ENCODE measurements at places on chromosomes 7 and 10. TPM values are rescaled to one million over a fixed set of nuclear protein-coding genes. Genes with fewer than 3 reads are reported as not detected.

Gene GIMAP2
- not detected for total RNA-seq

Gene NRG3
- not detected for total RNA-seq

Gene TLX1
- not detected for total RNA-seq

Gene CYP26C1
- total RNA-seq: 0.18 TPM

Gene HKDC1
- 29.7 TPM for total RNA-seq

Gene TBC1D12
- 5.8 TPM for total RNA-seq

Gene SPDYE9
- not detected for total RNA-seq

Gene FGFBP3
- 0.92 TPM for total RNA-seq

Gene C10orf62
- not detected for total RNA-seq

Gene GIMAP8
- not detected for total RNA-seq

Gene VIPR2
- total RNA-seq: not detected

Gene INTS15
- total RNA-seq: 29.5 TPM

Gene VSIR
- 25.0 TPM for total RNA-seq

Gene MET
- total RNA-seq: 123 TPM

Gene TMEM196
- total RNA-seq: not detected

Gene CHAT
- total RNA-seq: not detected

Gene SPDYE2B
- not detected for total RNA-seq

Gene CALHM1
- total RNA-seq: not detected

Gene BEND7
- total RNA-seq: 0.31 TPM

Gene CUL2
- 7.1 TPM for total RNA-seq

Gene EVX1
- total RNA-seq: 0.31 TPM

Gene ITIH5
- total RNA-seq: not detected

Gene FEZF1
- not detected for total RNA-seq

Gene MMRN2
- 23.4 TPM for total RNA-seq

Gene GRK5
- 7.1 TPM for total RNA-seq

Gene NEUROD6
- not detected for total RNA-seq

Gene OR13A1
- not detected for total RNA-seq

Gene ELN
- 0.10 TPM for total RNA-seq

Gene TRIL
- total RNA-seq: not detected
